ENCODE measurements at places on chromosomes 11 and 22. TPM values are rescaled to one million over a fixed set of nuclear protein-coding genes. Genes with fewer than 3 reads are reported as not detected.

The LSP1 gene
- 44.9 TPM for total RNA-seq

The CD3G gene
- total RNA-seq: 1.5 TPM

The ZDHHC8 gene
- 29.1 TPM for total RNA-seq

The OR52I1 gene
- total RNA-seq: not detected

The CFAP68 gene
- total RNA-seq: 17.5 TPM

DNA sequence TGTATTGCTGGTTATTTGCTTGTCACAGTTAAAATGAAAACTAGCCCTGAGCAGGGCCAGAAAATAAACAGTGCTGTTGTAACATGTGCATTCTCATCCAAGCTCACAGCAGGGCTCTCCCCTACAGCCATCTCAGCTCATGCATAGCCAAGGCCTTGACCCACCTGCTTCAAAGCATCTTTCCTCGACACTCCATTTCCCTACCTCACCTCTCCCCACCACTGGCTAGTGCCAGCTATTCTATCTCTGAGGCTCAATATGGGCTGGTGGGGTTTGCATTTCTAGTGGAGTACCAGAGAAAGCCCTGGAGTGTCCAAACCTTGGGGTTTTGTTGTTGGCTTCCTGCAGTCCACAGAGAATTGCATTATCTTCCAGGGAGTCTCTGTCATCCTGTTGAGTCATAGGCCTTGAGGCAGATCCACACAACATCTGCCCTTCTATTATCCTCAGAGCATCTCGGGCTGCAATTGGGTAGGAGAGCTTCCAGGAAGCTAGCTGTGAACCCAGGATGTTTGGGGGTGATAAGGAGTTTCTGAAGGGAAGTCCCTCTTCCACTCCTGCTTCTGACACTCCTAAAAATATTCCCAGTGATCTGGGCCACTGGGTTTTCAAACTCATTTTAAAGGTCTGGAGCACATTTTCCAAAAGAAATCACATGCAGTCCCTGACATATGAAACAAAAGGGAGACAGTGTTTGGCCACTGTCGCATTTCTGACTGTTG, 36.1 kb upstream of the AMOTL1 start:
- DNase-seq: no peak

DNA sequence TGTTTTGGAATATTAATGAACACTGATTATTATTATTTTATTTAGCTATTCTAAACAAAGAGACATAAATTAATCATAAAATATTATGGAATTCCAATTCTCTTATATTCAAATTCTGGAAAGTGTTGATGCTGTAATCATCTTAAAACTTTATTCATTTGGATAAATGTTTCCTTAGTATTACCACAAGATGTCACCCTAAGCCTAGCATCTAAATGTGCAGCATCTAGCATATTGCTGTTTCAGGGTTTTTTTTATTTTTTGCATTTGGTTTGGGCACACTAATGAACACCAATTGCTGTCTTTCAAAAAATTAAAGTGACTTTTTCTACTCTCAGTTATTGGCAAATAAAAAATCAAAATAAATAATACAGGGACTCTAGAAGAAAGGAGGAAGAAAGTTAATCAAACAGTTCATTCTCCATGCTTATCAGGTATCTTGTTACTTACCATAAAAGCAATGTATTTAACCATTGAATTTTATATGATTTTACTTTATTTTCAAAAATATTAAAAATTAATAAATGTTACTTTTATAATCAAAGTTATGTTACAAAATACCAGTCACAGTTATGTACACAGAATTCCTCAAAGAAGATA, 31.8 kb downstream of the DLG2 start:
- DNase-seq: peak; percentile 73

- no peak for DNase-seq
Measured at GRCh38 chr22:44884968-44885805, 124.6 kb downstream of the PHF21B start.

DNA sequence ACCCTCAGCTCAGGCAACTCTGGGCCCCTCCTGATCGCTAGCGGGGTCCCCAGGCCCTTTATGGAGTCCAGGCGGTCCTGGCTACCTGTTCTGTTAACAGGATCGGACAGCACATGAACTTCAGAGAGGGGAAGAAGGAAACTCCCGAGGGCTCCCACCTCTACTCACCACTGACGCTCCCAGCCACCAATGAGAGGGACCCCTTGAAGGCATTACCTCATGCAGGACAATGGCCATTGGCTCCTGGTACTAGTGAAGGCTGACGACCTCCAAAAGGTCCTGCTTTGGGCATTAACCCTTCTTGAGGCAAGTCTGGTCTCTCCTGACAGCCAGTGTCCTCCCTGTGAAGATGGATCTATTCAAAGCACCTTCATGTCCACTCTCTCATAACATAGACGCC, 71.5 kb upstream of the LMO1 start:
- no peak for DNase-seq

- DNase-seq: no peak
Measured at GRCh38 chr22:40939202-40939601, 12.0 kb upstream of the RBX1 start.

DNA sequence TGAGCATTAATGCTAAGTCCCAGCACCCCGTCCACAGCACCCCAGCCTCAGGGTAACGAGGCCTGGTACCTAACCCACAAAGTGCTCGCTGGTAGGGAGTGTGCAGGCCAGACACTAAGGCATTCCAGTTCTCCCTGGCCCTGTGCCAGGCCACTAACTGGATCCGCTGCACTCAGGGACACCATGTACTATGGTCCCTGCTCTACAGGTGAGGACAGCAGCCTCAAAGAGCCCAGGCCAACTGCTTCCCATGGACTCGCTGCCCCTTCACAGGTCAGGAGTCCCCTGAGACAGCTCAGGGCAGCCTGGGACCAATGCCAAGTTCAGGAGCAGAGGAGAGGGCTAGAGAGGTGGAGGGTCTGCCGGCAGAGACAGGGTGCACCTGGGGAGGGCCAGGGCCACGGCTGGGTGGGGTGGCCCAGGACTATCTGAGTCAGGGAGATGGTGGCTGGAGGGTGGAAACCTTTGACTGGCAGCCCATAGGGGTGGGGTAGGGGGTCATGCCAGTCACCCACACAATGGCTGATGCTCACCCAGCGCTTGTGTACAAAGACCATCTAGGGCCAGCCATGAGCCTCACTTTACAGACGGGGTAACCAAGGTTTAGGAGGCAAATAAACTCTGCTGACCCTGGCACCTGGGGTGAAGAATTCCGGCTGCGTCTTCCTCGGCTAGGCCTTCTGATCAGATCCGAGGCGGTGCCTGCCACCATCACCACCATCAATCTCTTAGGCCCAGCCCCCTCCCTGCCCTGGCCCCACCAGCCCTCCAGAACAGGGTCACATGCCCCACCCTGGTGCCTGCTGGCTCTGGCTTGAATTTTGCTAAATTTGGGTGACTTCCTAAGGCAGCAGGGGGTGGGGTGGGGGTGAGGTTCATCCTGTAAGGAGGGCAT, 5.6 kb downstream of the OSBPL5 start:
- peak; percentile 39 for DNase-seq
